ENCODE measurements at places on chromosomes 7 and 10.

DNA sequence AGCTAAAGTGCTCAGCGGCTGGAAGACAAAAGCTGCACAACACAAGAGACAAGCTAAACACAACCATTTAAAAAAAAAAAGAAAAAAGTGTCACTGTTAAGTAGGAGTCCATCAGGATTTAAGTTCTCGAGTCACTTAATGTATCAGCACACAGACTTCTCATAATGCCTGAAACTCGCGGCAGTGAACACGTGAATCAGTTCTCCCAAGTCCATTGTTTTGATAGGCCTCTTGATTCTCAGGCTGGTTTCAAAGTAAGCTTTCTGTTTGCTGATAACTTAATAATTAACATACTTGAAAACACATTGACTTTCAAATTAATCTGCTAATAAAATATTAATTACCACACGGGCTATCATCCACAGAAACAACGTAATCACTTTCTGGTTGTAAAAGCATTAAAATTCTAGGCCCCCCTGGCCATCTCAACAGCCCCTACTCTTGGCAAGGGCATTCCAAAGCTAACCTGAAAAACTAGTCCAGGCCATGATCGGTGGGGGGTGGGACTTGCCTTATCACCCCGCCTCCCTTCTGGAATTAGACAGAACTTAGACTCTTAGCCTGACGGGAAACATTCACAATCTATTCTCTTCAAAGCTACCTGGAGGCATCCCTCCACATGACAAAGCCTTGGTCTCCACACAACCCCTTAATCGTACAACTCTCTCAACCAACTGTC is 129.0 kb downstream of the DIP2C start:
- DNase-seq = no peak

- no peak for DNase-seq
Observed at GRCh38 chr10:98919899-98920298, 315.8 kb downstream of the HPSE2 start.

- no peak for DNase-seq
Observed at GRCh38 chr7:115533785-115534184, 496.8 kb downstream of the TFEC start.

- DNase-seq = no peak
Observed at GRCh38 chr7:17205910-17206309, 92.5 kb upstream of the AHR start.

DNA sequence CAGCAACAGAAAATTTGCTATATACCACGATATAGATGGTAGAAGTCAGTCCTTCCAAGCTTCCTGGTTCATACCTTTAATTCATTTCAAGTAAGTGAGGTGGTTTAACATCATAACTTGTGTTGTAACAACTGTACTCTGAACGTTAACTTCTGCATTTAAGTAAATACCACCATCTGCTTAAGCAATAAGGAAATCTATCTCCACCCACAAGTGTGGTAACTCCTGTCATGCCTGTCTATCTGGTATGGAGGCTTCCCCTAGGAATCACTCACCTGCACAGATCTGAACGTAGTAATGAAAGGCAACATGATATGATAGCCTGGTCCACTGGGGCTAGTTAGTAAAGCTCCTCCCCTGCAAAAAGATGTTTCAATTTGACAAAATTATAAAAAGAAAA is 2.3 kb downstream of the ERLIN1 start:
- no peak for DNase-seq

DNA sequence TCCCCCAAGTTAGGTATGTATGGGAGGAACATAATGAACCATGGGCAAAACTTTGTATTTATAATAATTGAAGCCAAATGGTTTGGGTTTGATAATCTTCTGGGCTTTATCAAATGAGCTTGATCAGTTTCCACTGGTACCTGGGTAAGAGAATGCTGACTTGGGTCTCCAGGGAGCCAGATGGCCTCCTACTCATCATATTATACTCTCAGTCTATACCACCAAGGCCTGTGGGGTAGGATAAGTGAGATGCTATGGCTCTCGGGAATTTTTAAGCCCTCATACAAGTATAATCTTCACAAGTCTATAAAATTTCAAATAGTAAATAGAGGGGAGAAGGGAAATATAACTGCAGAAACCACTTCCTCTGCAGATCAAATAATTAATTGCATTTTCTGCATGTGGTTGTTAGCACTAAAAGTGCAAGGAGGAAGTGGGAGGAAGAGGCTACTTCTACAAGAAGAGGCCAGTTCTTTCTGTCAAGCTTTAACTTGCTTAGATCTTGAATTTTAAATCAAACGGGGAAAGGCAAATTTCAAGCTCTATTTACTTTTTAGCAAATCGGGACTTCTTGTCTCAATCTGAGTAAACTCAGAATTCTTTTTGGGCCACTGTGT is 349.0 kb downstream of the SORCS1 start:
- no peak for DNase-seq

DNA sequence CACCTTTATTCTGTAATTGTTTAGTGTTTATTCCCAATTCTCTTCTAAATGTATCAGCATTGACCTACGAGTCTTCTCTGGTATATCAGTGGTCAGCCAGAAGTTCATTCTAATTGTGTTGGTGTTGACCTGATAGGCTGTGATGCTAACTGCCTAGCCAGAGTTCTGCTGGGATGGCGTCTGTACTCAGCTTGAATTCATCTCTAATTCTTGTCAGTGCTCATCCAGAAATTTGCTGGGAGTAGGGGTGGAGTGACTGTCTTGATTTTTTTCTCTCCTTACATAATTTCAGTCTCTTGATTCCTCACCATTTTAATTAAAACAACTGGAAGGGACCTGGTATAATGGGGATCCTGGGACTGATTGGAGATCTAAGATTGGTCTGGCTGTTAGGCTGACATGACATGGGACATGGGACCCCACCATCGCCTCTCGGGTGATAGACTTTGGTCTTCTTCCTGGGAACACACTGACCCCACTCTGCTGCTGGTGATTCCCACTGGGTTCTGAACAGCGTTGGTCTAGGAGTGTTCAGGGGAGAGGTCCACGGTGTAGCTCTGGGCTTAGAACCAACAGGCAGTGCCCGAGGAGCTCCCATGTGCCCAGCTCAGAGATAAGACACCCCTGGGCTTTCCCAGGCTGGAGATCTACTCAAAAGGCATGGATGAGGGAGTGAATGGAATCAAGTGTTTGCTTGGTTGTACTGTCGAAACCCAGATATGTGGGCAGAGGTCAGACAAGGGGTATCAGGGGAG is 3.8 kb downstream of the NEURL1 start:
- no peak for DNase-seq

GRCh38 chr7:103851357-103851756 is 138.1 kb downstream of the RELN start:
- DNase-seq = no peak

DNA sequence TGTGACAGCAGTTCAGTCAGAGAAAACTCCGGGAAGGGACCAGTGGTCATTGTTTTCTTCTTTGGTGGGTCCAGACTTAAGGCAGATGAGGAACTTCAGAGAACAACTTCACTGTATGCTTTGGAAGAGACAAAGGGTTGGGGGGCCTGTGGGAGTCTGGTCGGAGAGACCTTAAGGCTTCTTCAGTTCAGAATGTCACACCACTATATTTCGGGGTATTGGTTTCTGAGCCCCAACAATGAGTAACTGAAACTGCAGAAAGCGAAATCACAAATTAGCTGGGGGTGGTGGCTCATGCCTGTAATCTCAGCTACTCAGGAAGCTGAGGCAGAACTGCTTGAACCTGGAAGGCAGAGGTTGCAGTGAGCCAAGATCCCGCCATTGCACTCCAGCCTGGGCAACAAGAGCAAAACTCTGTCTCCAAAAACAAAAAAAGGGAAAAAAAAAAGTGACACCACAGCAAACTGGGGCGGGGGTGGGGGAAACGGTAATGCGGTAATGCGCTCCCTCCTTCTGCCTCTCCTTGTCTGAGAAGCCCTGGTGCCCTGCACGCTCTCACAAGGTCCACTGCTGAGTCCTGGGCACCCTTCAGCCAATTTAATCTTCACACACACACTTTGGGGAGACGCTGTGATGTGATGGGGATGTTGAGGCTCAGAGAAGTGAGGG is 2.2 kb upstream of the ADIRF start:
- DNase-seq = peak; percentile 24

- DNase-seq = no peak
Observed at GRCh38 chr10:99484626-99485581, 47.8 kb upstream of the NKX2-3 start.

DNA sequence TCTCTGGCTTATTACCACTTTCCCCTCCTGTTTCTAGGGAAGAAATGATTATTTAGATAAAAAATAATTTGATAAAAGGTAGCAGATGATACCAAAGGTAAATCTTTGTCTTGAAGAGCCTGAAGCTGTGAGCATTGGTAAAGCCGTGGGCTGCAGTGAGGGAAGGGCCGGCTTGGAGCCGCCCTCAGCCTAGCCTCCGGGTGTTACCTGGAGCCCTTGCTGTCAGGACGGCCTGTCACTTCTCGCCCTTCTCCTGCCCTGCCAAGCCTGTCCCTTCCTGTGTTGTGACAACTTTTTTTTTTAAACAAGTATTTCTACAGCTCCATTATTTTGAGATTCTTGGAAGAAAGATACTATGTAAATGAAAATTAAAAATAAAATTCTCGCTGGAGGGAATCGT is 7.0 kb downstream of the CUX1 start:
- no peak for DNase-seq

GRCh38 chr7:137909042-137909441 is 62.3 kb upstream of the DGKI start:
- no peak for DNase-seq

GRCh38 chr10:86334488-86335085 is 32.0 kb downstream of the GRID1 start:
- DNase-seq = no peak

- no peak for DNase-seq
Observed at GRCh38 chr10:73306171-73306708, 52.4 kb downstream of the CFAP70 start.

DNA sequence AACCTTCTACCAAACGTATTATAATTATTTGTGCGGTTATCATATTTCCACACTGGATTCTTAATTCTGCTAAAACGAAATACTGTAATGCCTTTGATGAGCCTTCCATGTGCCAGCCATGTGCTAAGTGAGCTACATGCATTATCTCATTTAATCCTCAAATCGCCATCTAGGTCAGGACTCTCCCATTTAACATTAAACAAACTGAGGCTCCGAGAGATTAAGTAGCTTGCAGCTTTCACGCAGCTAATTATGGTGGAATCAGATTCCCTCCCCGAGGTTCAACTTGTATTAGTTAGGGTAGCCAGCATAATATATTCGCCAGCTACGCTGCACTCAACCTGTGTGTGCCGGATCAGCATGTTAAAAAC is 798 bp upstream of the TSPAN33 start:
- DNase-seq = no peak

DNA sequence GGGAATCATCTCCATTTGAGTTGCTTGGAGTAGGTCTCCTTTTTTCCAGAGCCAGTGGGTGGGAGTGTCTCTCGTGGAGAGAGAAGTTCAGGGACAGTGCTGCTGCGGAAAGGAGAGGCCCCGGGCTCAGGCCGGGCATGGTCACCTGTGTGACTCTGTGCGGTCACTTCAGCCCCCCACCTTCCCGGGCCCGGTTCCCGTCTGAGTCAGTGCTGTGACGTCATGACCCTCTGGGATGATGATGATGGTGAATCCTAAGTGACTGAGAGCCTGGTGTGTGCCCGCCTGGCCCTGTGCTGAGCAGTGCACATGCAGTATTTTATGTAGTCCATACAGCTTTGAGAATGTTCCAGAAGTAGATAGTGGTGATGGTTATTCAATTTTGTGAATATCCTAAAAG is 32.6 kb upstream of the AP5Z1 start:
- DNase-seq = no peak

GRCh38 chr10:49191349-49191748 is 3.2 kb upstream of the TMEM273 start:
- no peak for DNase-seq

DNA sequence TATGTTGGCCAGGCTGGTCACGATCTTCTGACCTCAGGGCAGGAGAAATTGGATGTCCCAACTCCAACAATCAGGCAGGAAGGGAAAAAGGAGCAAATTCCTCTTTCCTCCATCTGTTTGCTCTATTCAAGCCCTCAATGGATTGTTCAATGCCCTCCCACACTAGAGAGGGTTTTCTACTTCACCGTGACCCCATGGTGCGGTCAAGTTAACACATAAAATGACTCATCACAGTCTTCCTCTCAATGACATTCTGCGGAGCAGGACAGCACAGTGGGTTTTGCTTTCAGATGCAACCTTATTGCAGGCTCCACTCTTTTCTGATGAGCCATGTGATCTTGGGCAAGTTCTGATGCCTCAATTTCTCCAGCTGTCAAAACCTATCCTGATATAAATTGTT is 364.9 kb downstream of the ANKRD30A start:
- DNase-seq = no peak

- DNase-seq = no peak
Observed at GRCh38 chr7:142263598-142264380, 5.9 kb upstream of the PRSS58 start.

DNA sequence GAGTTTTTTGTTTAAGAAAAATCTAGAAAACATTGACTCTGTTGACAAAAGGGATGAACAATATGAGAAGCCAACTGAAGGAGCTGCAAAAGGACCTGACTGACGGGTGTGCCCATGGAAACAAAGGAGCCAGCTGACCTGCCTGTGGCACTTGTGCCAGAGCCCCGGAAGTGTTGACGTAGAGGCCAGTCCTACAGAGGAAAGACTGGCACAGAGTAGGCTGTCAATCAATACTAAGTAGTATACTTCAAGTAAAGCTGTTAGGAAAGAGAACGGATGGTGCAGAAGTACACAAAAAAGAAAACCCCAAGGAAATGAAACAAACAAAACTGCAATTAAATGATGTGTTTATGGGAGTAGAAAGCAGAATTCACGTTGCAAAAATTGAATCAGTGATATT is 19.0 kb upstream of the ABI1 start:
- no peak for DNase-seq

DNA sequence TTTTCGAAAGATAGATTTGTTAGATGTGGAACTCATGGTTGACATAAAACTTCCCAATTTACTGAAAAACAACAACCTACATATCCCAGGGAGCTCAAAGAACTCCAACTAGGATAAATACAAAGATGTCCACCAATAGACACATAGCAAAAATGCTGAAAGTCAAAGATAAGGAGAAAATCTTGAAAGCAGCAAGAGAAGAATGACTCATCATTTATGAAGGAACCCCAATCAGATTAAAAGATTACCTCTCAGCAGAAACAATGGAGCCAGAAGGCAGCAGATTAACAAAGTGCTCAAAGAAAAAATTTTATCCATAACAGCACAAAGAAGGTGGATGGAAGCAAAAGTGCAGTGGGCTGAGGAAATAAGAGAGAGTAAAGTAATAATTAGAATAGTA is 908.6 kb downstream of the SORCS3 start:
- no peak for DNase-seq

GRCh38 chr10:125823663-125824251 is 411 bp downstream of the BCCIP start:
- DNase-seq = peak; percentile 21

DNA sequence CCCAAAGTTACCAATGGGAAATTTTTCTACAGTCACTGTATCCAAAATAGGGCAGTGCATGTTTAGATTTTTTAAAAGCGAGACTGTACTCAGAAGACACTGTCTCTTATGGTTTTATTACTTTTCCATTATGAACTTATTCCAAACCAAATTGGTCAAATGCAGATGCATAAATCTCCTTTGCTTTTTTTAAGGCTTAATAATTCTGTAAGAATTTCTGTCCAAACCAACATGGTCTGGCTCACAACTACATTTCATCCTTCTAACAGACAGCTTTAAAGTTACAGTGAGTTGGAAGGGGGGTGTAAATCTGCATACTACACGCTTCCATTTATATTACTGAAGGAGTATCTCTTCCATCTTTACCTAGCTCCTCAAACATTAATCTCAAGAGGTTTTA is 199.2 kb downstream of the SLC25A13 start:
- DNase-seq = no peak
